ENCODE measurements at places on chromosomes 5 and 9.

DNA sequence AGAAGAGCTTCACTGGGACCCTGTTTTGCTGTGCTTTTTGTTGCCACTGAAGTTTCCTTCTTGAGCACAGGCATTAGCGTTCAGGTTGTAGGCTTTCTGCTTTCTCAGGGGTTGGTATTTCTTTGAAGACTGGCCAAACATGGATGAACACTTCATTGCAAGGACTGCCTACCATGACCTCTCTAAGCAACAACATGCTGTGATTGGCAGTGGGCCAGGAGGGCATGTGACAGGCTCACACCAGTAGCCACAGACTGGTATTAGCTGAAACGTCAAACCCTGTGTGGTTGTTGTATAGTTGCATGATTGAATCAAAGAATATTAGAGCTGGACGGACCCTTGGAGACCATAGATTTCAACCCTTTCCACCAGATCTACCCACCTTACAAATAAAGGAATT lies 20.0 kb upstream of the MLANA start:
- no peak for DNase-seq

- DNase-seq, result no peak
Observed at GRCh38 chr5:180642181-180642775, 7.1 kb downstream of the FLT4 start.

DNA sequence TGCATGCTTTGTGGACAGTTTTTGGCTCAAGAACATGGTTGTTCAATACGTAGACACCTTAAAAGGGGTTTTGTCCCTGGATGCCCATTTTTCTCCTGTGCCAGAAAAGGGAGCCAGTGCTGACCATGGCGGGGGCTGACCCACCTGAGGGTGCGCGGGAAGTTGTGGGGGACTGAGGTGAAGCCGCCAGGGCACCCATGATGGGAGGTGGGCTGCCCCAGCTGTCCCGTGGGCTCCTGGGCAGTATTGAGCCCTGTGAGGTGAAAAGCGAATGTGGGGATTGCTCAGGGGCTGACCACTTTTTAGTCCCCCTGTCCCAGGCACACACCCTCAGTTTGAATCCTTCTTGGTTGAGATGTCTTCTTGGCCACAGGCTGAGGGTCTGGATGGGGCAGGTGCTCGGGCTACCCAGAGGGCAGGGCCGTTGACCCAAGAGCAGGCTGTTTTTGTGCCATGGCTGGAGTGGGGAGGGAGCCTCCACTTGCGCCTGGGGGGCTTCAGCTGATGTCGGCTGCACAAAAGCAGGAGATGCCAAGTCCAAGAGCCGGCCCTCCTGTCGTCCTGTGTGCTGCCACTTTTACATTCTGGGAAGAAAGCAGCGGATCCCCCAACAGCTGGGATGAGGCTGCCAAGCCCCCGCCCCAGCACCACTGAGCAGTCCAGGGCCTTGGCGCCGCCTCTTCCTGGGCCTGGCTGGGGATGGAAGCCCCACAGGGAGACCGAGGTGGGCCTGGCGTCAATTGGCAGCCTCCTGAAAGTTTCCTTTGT lies 120.1 kb downstream of the WNK2 start:
- DNase-seq, result no peak

- DNase-seq, result no peak
Observed at GRCh38 chr9:111163716-111164389, 125.6 kb upstream of the LPAR1 start.

DNA sequence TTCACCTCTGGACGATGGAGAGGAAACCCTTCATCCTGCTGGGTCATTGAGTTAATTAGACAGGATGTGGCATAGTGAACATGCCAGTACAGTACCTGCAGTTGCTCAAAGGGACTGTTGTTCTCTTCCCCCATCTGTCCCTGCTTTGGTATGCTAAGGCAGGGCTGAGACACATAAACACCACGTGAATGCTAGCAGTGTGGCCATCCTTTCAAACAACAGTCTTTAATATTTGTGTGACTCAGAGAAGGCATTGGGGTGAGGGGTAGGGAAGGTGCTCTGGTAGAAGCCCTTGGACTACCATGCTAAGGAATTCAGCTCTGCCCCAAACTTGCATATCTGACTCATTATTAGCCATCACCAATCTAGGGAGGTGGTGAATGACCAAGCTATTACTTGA lies 180.2 kb upstream of the ZNF618 start:
- DNase-seq, result no peak

GRCh38 chr5:18699681-18700080 lies 1065.4 kb downstream of the TAF11L14 start:
- no peak for DNase-seq

DNA sequence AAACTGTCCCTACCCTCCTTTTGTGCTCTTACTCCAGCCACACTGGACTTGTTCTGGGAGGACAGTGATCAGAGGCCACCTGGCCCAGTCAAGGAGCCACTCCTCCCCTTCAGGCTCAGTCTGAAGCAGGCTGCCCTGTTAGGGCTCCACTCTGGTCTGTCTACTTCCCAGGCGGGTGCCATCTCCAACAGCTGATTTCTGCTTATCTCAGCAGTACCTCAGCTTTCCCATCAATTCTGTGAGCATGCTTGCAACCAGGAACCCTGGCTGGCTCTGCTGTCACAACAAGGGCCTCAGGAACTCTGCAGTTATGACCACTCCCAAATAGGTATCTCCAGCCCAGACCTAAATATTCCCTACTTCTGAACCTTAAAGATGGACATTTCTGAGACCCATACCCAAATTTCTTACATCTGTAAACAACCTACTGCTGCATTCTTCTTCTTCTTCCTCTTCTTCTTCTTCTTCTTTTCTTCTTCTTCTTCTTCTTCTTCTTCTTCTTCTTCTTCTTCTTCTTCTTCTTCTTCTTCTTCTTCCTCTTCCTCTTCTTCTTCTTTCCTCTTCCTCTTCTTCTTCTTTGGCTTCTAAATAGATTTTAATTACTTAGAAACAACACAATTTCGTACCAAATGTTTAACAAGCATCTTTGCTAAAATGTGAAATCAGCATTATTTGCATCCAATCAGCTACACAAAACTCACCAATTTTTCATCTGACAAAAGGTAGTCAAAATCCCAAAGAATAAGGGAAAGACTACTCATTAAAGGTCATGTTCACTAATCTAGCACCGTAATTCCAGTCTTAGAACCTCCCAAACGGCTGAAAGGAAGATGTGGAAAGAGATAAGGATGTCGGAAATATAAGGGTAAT lies 13.6 kb upstream of the SLC22A4 start:
- DNase-seq, result no peak

- DNase-seq, result no peak
Observed at GRCh38 chr5:93821891-93822415, 80.6 kb upstream of the POU5F2 start.

DNA sequence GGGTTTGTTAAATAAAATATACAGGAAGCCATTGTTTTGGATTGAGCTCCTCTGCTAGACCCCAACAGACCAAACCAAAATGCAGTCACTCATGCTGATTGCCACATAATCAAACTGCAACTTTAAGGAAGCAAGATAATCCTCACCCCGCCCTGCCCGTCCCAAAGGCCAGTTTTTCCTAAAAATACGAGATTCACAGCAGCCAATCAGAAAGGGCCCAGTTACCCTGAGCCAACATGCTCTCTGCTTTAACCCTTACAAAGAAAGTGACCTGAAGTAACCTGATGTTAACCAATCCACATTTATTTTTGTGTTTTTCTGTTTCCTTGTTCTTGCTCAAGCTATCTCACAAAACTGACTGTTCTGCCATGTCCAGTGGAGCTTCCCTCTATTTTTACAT lies 21.5 kb upstream of the RNF20 start:
- no peak for DNase-seq

DNA sequence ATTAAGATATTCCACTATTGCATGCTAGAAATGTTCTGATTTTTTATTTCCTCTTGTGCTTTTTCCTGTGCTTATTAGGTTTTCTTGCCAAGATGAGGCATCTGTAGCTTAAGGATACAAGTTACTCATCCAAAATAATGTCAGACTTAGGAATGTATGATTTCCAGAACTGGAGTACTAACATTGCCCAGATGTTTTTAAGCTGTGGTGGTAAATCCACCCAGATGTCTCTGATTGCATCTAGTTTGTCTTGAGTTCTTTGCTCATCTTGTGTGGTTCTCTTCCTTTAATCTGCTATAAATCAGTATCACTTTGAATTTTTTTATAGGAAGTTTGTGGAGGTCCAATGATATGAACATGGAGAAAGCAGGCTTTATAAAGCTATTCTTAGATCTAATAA lies 337.5 kb upstream of the ZNF608 start:
- DNase-seq, result no peak

- no peak for DNase-seq
Observed at GRCh38 chr5:39176759-39177630, 42.4 kb downstream of the FYB1 start.

- no peak for DNase-seq
Observed at GRCh38 chr9:109245310-109245897, 75.5 kb downstream of the EPB41L4B start.

DNA sequence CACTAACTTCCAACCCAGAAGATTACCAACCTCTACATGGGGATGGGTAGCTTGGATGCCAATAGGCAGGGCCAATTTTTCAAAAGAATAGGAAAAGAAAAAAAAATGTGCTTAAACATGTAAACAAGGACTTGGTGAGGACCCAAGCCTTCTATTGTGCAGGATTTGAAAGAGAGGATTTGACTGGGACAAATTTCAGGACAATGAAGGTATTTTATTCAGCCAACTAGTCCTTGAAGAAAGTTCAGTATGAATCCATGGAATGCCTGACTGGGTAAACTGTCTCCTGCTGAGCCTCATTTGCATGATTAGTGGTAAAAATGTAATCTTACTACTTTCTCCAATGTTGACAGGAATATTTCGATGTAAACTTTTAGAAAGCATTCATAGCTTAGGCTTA lies 192.5 kb upstream of the RORB start:
- no peak for DNase-seq

DNA sequence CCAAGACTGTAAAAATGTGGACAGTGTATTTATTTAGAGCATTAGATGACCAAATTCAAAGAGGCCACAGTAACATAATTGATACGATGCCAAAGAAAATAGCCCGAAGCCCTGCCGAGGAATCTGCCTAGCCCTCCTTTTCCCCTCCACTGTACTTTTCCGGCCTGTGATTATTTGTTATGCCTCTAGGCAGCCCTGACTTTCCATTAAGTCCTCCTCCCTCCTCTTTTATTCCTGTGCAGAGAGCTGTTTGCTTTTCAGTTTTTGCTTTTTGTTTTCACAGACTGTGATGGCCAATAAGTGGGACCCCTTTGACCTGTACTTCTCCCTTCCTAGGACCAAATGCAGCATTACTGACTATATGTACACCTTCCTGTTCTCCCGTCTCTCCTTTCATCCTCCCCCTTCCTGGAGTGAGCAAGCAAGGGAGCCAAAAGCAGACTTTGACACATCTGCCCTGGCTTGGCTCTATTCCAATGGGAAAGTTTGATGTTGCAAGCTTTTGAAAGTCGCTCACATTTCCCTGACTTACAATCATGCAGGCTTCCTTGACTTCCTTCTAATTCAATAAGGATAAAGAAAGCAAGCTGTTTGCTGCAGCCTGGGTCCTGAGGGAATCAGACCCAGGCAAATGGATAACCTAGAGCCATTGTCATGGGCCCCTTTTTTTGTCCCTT lies 76.1 kb downstream of the NREP start:
- no peak for DNase-seq

DNA sequence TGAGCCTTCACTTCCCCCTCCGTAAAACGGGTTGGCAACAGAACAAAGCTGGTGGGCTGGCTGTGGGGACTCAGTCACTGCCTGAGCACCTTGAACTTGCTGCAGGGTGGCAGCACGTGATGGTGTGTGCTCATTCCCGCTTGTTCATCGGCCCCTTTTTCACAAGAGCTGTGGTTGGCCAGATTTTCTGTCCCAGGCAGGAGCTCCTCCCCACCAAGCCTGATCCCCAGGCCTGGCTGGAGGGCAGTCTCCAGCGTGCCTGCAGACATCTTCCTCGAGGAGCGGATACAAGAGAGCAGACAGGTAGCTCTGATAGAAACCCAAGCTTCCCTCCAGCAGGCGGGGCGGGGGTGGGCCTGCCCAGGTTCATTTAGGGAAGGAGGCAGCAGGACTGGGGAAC lies 61.9 kb upstream of the ORM1 start:
- no peak for DNase-seq

All from stimulated activated CD8-positive, alpha-beta memory T cell treated with anti-CD3 and anti-CD28 coated beads, Interleukin-4, amount 100 ng/mL, for 1 hour (primary cell).